ENCODE measurements at places on chromosomes 2 and 18. TPM values are rescaled to one million over a fixed set of nuclear protein-coding genes. Genes with fewer than 3 reads are reported as not detected.

DNA sequence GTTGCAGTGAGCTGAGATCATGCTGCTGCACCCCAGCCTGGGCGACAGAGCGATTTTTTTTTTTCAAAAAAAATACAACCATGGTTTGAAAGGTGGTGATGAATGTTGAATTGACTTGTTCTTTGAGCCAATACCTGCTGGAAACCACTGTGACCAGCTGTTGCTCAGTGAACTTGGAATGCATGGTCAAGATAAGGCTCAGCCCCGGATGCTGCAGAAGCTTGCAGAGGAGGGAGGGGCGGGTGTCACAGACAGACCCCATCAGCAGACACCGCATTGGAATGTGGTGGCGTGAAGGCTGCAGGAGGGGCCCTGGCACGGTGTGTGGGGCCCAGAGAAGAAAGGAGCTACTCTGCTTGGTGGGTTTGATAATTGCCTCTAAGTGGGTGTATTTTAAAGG, 91.6 kb downstream of the ITGB1BP1 start:
- no peak for DNase-seq

GRCh38 chr2:193868833-193869232, 1674.1 kb upstream of the TMEFF2 start:
- DNase-seq = no peak

- no peak for DNase-seq
Observed at GRCh38 chr18:50707855-50708469, 111.9 kb downstream of the MRO start.

RAB27B gene
- total RNA-seq = 28.5 TPM

DNA sequence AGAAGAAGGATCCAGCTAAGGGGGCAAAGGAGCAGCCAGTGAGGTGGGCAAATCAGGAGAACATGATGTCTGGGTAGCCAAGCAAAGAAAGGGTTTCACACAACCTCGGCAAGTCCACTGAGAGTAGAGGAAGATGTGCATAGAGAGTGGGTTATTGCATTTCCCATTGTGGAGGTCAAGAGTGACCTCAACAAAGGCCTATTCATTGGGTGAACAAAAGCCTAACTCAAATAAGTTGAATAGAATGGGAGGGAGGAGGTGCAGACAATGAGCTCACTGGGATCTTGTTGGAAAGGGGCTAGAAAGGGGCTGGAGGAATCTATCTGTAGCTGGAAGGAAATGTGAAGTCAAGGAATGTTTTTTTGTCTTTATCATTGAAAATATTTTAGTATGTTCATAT, 14.0 kb upstream of the PDCL3 start:
- no peak for DNase-seq

DNA sequence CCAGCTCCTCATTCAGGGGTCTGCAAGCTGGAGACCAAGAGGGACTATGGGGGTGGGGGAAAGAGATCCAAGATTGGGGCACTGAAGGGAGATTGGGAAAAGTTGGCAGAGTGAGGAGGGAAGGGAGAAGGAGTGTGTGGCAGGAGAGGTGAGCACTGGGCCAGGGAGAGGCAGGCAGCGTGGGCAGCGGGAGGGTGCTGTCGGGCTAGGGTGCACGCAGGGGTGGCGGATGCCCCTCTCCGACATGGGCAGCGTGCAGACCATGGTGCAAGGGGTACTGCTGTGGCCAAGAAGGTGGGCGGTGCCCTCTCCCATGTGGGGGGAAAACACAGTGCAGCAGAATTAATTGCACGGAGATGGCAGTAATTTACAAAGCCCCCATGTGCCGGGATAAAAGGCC, 74.1 kb downstream of the CELF4 start:
- no peak for DNase-seq

GRCh38 chr2:121873864-121874263, 118.4 kb downstream of the TSN start:
- DNase-seq = no peak

MYO1B gene
- 47.5 TPM for total RNA-seq

DNA sequence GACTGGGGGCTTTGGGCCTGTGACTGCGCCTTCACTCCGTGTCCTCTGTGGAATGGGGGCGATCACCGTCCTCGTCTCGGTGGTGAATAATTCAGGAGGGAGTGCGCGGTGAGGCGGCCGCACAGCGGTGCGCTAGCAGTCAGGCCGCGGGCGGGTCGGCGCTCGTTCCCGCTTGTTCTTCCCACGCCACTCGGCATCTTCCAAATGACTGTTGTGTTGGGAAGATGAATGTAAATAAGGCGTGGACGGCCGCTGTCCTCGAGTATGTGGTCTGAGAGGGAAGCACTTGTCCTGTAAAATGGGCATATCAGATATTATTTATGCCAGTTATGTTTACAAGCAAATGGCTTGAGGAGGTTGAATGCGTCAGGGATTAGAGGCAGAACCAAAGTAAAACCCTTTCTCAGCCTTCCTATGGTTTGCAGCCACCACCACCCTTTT, 608 bp upstream of the VPS4B start:
- no peak for DNase-seq

DNA sequence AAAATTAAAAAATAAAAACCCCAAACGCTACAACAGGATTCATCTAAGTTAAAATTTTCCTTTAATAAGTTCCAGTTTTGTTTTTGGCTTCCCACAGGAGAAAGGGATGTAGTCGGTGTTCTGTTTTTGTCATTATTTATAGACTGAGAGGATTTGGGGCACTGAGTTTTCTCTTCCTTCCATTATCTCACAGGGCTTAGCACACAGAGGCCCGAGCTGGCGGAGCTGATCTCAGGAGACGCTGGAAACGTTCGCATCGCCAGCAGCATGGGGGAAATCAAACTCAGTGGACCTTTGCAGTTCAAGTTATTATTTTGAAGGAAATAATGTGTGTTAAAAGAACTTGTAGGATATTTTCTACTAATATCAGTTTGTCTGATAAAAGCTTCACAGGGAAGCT, 669.7 kb upstream of the SALL3 start:
- no peak for DNase-seq

- no peak for DNase-seq
Observed at GRCh38 chr2:64327510-64328414, 126.2 kb upstream of the LGALSL start.

DNA sequence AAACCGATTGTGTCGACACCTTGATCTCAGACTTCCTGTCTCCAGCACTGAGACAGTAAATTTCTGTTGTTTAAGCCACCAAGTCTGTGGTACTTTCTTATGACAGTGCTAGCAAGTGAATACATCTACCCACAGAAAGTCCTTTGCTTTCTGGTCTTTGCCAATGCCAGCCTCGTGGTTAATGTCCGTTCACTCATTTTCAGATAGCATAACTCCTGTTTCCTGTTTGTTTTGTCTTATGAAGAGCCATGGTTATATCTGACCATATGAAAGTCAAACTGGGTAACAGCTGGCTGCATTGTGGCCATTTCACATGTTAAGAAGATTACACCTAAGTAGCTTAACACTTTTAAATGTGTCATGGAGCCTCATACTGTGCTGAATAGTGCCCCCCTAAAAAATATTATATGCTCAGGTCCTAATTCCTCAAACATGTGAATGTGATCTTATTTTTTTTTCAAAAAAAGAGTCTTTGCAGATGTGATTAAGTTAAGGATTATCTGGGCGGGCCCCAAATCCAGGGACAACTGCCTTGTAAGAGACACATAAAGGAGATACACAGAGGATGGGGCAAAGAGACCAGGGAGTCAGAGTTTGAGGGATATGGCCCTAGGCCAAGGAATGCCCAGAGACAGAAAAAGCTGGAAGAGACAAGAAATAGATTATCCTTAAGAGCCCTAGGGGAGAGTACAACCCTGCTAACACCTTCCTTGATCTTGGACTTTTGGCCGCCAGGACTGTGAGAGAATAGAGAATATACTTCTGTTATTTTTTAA, 118.0 kb downstream of the KCNE4 start:
- no peak for DNase-seq

DNA sequence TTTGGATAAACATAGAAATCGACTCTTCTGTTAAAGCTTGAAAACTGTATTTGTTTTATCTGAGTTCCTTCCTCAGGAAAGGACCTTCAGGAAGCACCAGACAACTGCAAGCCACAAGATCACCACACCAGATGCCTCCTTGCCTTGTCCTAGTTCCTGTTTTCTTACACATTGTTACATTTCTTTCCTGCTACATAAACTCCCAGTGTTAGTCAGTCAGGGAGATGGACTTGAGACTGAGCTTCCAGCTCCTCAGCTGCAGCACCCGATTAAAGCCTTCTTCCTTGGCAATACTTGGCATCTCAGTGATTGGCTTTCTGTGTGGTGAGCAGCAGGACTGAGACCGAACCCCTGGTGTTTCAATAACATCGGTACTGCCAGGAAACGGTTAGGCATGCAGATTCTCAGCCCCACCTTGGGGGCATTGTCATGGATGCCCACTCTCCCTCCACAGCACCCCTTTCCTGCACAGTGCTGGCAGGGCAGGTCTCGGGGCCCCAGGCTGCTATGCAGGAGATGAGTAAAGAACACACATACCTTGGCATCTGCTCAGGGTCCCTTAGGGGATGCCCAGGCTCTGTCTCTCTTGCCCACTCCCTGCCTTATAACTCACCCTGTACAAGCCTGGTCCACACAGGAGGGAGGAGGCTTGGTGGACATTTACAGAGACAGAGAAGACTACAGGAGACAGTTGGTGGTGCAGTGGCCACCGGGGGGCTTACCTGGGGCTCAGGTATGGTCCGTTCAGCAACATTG, 32.6 kb downstream of the ANKMY1 start:
- DNase-seq = no peak

ICOS gene
- total RNA-seq = not detected

- DNase-seq = no peak
Observed at GRCh38 chr2:138818556-138818955, 38.4 kb upstream of the NXPH2 start.

OSBPL6 gene
- total RNA-seq = 11.9 TPM

SEH1L gene
- total RNA-seq = 43.2 TPM

SETBP1 gene
- 2.5 TPM for total RNA-seq

STPG4 gene
- not detected for total RNA-seq

CHST10 gene
- 16.2 TPM for total RNA-seq

DNA sequence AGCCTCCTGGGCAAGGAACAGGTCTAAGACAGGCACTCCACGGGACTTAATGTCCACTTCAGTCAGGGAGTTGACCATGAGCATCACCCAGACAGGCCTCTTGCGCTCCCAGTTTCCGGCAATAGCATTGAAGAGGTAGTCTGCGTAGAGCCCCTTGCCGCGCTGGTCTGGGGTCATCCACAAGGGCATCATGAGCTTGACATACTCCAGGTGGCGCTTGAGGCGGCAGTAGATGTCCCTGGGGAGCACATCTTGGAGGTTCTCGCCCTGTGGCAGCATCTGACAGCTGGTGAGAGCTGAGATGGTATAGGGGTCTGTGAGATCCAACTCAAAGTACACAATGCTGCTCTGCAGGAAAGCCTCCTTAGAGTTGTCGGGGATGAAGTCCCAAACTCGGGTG, 10.6 kb downstream of the TRABD2A start:
- no peak for DNase-seq

GMPPA gene
- 36.8 TPM for total RNA-seq

DNA sequence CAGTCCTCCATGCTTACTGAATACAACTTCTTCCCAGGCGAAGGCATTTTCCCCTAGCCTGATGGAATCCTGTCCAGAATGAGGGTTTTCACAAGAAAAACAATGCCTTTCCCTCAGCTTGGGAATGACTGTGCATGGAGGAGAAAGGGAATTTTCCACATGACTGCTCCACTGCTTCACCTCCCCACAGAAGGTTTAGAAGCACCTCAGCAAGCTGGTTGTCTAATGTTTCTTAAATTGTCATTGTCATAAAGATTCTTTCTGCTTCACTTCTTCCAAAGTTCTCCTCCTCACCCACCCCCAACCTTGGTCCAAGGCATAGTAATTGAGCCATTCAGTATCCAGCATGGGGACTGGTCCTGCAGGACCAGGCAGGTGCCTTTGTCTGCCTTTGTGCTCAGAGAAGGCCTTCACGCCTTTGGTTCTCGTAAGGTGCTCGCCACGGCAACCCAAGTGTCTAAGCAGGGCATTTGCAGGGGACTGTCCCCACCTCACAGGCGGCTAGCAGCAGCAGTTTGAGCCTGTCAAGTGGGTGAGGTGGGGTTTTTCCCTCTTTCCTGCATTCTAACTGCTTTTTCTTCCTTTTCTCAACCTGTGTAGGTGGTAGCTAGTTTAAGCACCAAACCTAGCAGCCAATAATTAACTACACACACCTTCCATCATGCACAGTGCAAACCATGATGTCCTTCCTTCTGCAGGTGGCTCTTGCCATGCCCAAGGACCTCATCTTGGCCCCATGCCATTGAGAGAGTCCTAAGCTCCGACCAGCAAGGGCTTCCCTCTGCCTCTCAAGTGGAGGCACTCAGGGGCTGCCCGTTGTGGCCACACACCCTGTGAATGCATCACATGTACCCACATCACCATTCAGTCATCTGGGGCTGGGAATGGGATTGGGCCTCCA, 65.7 kb upstream of the BCL2L11 start:
- no peak for DNase-seq

GRCh38 chr2:75523313-75524275, 37.1 kb downstream of the EVA1A start:
- no peak for DNase-seq

- no peak for DNase-seq
Observed at GRCh38 chr2:216339456-216340279, 32.6 kb downstream of the MARCHF4 start.

- DNase-seq = no peak
Observed at GRCh38 chr2:70851704-70852103, 16.1 kb upstream of the CD207 start.

DNA sequence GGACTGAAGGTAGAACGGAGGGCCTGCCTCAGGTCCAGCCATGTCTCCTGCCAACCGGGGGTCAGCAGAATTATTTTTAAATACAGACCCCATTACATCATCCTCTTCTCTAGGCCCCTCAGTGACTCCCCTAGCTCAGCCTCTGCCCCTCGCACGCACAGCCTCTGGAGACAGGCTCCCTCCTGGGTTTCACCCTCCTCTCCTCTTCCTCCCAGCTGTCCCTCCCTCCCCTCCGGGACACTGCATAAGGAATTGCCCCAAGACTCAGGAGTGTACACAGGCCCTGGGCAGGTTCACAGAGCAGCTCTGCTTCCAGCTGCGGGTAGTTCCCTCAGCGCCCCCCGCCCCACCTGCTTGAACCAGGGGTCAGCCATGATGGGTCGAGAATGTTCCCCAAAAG, 520.2 kb upstream of the MYT1L start:
- DNase-seq = no peak

DNA sequence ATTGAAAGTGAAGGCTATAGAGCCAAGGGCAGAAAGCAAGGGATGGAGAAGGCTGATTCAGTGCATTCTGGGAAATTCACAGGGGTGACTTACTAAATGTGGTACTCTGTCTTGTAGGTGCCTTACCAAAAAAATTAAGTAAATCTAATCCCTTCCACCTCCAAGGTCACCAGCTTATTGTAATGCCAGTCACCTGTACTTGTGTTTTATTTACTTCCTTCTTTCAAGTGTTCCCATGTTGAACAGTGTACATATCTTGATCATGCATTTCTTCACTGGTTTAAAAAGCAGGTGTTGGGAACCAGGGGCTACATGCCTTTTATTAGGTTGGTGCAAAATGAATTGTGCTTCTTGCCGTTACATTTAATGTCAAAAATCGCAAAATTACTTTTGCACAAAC, 137.0 kb upstream of the ARHGAP28 start:
- no peak for DNase-seq

Data from NCI-H460 (cell line).